Activated CD4-positive, alpha-beta T cell treated with anti-CD3 and anti-CD28 coated beads for 36 hours (primary cell): ENCODE measurements at places on chromosomes 6 and 20. TPM values are rescaled to one million over a fixed set of nuclear protein-coding genes. Genes with fewer than 3 reads are reported as not detected.

The DDX27 gene
- total RNA-seq: 54.0 TPM

The CCDC170 gene
- total RNA-seq: not detected

The MAPK13 gene
- 65.1 TPM for total RNA-seq

The CST1 gene
- not detected for total RNA-seq

The DYNLT2 gene
- 2.0 TPM for total RNA-seq

The NOX3 gene
- total RNA-seq: not detected

The CST5 gene
- total RNA-seq: not detected

The ENPP5 gene
- total RNA-seq: 0.16 TPM

The SAMD5 gene
- total RNA-seq: not detected

The ARMH2 gene
- not detected for total RNA-seq

The KIF6 gene
- 0.43 TPM for total RNA-seq

The LY6G6F gene
- total RNA-seq: not detected

The MYBL2 gene
- 99.8 TPM for total RNA-seq

The GNAS-AS1 gene
- 1.9 TPM for total RNA-seq

The RPL10A gene
- total RNA-seq: 2,334 TPM

The CNKSR3 gene
- 0.34 TPM for total RNA-seq

The SEL1L2 gene
- not detected for total RNA-seq

The JPH2 gene
- total RNA-seq: 0.07 TPM

The C20orf204 gene
- 2.3 TPM for total RNA-seq

The GHRH gene
- not detected for total RNA-seq

The ZNF337 gene
- 12.6 TPM for total RNA-seq

The GMNN gene
- total RNA-seq: 76.1 TPM

The TAAR1 gene
- not detected for total RNA-seq

The RAB22A gene
- 9.3 TPM for total RNA-seq
